ENCODE measurements at places on chromosomes 6 and 20. TPM values are rescaled to one million over a fixed set of nuclear protein-coding genes. Genes with fewer than 3 reads are reported as not detected.
A peak's percentile ranks its signal among the peaks of the same experiment; 100 is the strongest.

FAM209A gene
- not detected for total RNA-seq

GRCh38 chr6:14791526-14791925, 454.3 kb upstream of the JARID2 start:
- DNase-seq, result no peak

DNA sequence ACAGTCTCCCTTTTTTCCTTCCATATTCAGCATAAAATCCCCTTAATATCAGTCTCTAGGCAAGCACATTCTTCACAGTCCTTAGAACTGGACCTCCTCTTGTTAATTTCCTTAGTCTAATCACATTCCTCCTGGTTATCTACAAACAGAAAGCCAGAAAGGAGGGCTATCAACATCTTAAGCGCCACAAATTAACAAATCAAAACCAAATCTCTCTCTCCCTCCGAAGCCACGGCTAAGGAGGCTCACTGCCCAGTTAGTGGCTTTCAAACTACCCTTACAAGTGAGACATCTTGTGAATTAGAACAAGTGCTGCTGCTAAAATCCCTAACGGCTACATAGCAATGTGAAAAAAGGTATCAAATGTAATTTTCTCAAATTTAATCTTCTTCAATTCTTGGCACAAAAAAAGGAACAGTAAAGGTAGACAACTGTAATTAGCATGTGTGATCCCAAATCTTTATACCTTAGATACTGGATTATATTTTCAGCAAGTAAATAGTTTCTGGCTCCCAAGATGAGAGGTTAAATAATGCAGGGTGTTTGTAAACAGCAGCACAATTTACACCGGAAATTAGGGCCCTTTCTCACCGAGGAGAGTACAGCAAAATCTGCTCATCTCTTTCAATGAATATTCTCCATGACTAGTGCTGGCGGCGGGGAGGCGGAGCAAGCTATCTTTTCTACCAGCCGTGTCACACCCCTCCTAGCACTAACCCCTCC, 1.4 kb upstream of the TRIM39 start:
- DNase-seq, result peak; percentile 26

GRCh38 chr6:27668442-27669294, 195.8 kb upstream of the ZNF184 start:
- DNase-seq, result no peak

- no peak for DNase-seq
Observed at GRCh38 chr20:41275301-41275731, 42.2 kb downstream of the ZHX3 start.

PRL gene
- total RNA-seq, result not detected

INSM1 gene
- not detected for total RNA-seq

- DNase-seq, result no peak
Observed at GRCh38 chr6:45970326-45970725, 45.3 kb downstream of the CLIC5 start.

LTB gene
- 0.25 TPM for total RNA-seq

DNA sequence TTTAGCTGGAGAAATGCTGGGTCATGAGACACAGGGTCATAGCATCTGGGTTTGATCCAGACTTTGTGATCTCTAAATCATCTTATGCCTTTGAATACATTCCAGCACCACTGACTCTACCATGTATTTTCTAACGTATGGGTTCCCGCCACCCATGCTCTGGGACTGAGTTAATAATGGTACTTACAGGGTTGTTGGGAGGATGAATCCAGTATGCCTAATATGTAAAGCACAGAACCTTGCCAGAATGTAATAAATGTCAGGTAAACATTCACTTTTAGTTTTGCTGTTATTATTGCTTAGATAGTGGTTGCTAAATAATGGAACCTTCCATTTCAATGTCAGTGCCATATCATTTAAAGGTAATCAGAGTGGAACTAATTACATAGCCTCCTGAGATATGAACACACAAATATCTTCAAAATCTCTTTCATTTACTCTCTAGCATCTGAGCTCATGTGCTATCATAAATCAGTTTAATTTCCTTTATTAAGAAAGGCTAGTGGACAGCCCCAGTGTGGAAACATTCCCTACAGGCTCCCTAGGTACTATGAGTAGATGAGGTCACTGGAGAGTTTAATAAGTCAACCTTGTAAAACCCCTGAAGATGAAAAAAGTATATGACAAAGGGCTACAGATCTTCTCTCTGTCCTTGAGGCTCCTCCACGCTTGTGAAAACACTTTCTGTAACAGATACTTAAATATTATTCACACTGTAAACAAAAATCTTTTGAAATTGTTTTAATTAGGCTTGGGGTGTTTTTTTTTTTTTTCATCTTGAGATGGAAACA, 226.6 kb downstream of the ALDH8A1 start:
- DNase-seq, result no peak

DNA sequence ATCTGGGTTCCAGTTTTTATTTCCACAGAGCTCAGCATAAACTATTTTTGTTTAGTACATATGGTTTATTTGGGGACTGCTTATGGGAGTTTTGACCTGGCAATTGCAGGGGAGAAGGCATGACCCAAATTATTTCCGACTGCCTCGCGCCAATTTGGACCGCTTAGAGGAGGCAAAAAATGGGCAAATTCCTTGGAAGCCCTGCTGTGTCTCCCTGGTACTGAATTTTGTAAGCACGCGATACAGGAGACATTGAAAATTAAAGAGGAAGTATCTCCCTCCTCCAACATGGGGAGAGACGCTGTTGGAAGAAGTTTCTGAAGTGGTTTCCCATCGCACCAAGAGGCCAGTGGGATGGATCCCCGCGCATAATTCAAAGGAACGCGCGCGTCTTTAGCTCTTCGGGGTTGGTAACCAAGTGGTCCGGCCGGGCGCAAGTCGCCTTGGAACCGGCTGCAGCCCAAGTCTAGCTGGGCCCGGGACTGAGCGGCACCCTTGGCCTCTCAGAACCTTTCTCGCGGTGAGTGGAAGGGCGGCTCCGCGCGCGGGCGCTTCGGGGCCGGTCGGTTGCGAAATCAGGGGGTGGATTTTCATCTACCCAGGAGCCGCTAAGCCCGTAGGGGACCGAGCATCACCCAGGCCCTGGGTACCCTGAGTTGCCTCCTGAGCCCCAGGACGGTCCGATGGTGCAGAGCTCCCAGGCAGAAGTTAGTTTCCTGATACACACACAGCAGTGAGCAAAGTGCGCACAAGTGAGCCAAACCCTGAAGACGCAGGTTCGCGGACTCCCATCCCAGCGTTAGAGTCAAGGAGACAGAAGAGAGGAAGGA, 6.2 kb downstream of the NKX2-2 start:
- no peak for DNase-seq

SLC25A27 gene
- 18.6 TPM for total RNA-seq

DNA sequence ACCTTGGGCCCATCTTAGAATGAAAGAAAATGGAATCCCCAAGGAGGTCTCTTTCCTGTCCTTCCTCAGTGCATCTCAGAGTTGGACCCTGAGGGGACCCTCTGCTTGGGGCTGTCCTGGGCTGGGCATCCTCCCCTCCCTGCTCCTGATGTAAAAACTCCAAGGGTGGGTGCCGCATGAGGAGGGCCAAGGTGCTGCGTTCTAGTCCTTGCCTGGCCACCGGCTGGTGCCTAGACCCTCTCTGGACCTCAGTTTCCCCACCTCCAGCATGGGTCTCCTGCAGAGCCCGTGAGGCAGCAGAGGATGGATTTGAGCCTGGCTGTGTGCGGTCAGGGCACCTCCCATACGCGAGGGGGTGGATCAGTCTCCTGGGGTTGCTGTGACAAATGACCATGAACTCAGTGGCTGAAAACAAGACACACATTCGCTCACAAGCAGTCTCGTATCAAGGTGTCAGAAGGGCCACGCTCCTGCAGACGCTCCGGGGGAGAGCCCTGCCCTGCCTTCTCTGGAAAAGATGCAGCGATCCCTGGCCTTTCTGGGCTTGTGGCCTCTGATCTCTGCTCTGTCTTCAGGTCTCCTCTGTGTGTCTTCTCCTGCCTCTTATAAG, 54.7 kb downstream of the CHMP4B start:
- no peak for DNase-seq

Measured in left ventricle myocardium inferior (tissue), 1 donor.